Amniotic stem cell (primary cell): ENCODE measurements at places on chromosomes 3 and 15.

DNA sequence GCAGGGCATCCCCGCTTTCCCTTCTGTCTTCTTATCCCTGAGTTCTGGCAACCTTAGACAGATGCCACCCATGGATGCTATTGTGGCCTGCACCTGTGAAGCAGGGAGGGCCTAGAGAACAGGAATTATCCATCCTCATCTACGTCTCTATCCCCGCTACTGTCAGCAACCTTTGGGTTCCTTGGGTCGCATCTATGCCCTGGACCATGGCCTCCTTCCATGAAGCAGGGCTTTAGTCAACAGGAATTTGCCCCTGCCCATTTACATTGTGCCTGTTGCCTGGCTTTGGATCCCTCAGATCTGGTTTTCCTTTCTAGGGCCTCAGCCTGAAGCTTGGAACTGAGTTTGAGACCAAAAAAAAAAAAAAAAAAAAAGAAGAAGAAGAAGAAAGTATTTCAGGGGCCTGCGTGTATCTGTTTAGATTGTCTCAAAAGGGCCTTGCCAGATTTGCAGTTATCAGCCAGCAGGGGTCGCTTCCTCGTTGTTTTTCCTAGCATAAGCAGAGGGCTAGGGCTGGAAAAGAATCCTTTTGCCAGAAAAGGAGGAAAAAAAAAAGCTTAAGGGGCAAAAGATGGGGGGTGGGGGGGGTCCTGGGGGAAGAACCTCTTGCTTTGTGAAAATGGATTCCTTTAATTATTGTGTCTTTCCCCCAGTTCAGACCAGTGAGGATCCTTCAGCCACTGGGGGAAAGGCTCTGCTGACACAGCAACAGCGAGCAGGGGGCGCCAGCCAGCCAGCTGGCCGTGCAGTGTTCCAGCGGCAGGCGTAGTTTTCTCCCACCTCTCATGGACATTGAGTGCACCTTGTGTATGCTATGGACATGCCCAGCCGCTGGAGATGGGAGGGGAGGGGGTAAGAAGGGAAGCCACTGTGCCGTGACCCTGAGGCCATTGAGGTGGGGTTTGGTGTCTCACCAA, 65.7 kb upstream of the ALDH1L1 start:
- DNase-seq, result peak; percentile 22

DNA sequence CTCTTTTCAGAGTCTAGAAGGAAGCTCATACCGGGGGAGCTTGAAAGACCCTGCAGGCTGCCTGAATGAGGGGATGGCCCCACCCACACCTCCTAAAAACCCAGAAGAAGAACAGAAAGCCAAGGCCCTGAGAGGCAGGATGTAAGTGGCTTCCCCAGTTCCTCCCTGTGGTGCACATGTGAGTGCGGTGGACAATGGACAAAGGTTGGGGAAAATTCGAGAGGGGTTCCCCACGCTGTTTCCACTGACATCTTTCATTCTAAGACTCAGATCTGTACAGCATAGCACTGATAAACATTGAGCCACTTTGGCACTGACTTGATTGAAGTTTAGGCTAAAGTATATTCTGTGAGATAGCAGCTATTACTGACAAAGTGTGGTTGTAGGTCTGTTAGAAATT, 79.5 kb upstream of the UMPS start:
- no peak for DNase-seq

DNA sequence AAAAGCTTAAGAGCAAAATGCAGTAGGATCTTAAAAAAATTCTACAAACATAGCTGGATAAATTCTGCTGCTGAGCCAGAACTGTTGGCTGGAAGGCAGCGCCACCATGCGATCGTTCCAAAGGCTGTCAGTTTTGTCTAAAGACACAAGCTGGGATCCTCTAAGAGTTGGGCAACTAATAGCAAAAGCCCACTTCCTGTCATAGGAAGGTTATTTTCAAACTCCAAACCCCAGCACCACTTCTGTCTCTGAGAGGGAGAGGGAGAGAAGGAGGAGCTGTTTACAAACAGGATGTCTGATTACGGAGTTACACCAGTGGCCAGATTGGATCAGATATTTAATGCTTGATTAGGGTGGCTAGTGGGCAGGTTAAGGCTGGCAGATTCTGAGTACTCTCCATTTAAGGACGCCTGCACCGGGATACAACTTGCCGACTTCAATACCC, 44.0 kb downstream of the EIF4E3 start:
- DNase-seq, result peak; percentile 36

GRCh38 chr3:32758375-32758753, 59.4 kb upstream of the TRIM71 start:
- no peak for DNase-seq

GRCh38 chr3:5226783-5227182, 39.3 kb downstream of the EDEM1 start:
- DNase-seq, result no peak

DNA sequence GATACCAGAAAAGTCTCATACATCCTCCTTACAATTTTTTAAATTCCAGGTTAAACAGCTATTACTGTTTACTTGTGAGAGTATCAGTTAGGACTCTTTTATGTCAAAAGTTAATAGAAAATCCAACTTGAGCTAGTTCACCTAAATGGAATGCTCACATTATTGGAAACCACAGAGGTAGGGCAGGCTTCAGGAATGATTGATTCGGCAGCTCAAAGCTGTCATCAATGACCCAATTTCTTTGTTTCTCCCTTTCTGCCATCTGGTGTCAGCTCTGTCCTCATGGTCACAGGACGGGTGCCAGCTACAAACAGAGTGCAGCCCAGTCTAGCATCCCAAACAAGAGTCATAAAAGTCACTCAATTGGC, 32.2 kb downstream of the CFAP20DC start:
- DNase-seq, result no peak

GRCh38 chr3:97694876-97695275, 69.7 kb upstream of the ARL6 start:
- DNase-seq, result no peak

- DNase-seq, result no peak
These were observed 21.0 kb upstream of the ATP2B2 start for GRCh38 chr3:10526366-10526765.

GRCh38 chr3:159726231-159726964, 262.2 kb upstream of the IL12A start:
- no peak for DNase-seq

DNA sequence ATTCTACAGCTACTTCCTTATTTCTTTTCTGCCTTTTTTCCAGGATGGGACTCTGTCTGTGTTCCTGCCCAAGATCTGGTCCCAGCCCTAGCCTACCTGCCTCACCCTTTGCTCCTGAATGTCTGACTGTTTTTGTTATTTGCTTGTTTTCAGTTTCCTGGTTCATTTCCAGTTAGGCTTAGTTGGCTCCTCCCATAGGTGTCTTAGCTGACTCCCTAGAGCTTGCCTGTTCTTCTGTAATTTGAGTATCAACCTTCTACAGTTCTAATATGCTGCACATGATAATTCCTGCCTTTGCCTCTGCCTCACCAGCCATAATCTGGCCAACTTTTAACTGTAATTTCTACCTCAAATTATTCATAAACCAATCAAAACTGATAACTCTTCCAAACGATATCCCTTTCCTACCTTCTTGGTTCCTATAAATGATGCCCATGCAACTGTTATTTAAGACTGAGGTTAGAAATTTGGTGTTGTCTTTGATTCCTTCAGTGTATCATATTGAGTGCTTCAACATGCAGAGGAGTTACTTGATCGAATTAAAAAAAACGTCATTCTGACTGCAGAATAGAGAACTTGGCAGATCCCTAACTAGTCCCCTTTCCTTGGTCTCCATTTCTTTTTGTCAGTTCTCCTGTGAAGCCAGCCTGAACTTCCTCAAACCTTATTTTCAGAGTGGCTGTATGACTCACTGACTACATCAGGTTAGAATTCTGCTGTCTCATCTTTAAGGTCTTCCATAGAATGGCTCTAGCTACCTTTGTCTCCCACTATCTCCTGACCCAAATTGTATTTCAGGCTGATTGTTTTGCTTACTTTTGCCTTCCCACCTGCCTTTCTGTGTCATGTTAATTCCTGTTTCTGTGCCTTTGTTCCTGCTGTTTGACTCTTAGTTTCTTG, 8.4 kb downstream of the GOLM2 start:
- DNase-seq, result no peak

GRCh38 chr3:69932501-69932900, 67.0 kb upstream of the SAMMSON start:
- DNase-seq, result no peak

GRCh38 chr3:122392868-122393844, 9.2 kb downstream of the FAM162A start:
- peak; percentile 19 for DNase-seq

GRCh38 chr3:130823241-130823884, 70.5 kb upstream of the ATP2C1 start:
- DNase-seq, result no peak

GRCh38 chr3:150365132-150365604, 42.9 kb upstream of the TSC22D2 start:
- no peak for DNase-seq

GRCh38 chr15:68561171-68561900, 17.5 kb upstream of the CORO2B start:
- no peak for DNase-seq

- no peak for DNase-seq
These were observed 41.8 kb upstream of the ST6GAL1 start for GRCh38 chr3:186888569-186888968.

DNA sequence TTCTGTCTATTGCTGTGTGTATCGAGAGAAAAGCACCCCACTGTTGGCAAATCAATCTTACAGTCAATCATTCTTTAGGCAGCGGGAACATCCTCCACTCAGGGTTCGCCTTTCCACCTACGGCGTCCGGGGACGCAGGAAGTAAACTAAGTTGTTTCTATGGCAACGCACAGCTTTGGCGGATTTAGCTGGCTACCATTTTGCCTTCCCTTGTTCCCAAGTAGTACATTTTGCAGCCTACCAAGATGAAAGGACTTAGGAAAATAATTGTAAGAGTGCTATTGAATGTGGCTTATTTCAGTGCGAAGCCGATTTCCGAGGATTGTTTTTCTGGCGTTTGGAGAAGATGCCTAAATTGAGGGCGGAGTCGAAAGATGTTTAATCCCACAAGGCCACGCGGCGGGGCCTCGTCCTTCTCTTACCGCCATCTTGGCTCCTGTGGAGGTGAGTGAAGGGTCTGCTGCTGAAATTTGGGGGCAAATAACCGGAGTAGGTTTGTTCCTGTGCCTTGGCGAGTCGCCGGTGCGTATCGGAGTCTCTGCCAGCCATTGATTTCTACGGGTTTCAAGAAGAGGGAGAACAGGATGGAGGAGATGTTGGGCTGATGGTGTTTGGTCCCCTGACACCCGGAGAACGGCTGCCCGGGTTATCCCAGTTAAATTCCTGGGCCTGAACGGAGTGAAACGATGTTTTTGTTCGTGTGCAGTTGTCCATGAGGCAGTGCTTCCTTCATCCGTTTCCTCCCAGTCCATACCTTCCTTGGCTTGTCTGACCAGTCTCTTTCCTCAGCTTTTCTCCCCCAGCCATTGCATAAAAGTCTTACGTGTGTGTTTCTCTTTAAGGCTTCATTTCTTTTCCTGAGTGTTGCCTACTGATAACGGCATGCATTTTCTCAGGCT, at the start of gene RPL35A:
TSS of gene RPL35A (plus strand) at position 413 of the 899 bp plus-strand sequence. CDS start 778 bp downstream, outside the sequence.
- peak; percentile 96 for DNase-seq

DNA sequence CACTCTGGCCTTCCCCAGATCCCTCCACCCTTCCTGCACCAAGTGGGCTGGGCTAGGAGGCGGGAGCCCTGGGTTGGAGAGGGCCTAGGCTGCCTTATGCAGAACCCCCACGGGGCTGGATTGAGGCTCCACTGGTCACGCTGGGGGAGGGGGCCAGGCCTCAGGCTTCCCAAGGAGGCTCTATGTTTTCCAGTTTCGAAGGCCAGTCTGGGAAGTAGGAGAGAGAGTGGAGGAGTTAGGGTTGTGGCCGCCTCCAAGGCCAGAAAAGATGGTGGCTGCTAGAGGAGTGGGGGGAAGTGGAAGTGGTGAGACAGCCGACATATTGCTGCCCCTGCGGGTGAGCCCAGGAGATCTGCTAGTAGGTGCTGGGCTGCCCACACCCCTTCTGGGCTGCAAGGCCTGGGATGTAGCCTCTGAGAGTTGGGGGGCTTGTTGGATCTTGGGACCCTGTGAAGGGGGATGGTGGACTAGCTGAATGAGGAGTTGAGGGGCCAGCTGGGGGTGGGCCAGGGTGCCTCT, 1.2 kb downstream of the GNAI2 start:
- no peak for DNase-seq

- DNase-seq, result no peak
These were observed 14.5 kb upstream of the ABTB1 start for GRCh38 chr3:127658234-127658633.

DNA sequence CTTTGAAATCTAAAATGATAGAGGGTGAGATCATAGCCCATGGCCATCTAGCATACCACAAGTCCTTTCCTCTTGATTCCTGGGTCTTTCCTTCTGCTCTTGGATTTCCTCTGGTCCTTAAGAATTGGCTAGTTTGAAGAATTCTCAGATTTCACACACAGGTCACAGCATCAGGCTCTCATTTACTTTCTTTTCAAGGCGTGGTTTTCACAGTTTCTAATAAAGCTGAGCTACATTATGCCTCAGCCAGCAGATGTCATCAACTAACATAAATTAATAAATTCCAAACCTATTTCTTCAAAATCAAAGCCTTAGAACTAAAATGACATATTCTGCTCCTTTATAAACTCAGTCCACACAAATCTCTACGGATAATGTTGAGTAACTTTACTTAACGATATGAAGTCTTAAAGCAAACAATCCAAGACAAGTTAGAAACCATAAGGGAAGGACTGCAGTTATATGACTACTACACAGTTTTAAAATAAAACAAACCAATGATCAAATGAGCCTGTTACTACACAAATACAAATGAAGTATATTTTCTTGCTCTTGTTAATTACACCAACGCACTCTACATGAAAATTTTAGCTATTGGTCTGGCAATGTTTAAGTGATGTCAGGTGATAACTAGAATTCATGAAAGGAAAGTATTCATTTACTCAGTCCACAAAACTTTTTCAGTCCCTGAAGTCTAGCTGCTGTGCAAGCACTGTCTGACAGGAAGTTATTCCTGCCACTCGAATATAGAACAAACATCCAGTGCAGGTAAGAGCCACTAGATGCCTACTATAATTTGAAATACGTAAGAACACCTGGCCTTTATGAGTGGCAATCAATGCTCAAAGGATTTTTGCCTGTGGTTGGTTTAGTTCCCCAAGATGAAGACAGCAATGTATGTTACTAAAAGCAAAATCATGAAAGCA, 9.2 kb downstream of the CCDC14 start:
- DNase-seq, result no peak

DNA sequence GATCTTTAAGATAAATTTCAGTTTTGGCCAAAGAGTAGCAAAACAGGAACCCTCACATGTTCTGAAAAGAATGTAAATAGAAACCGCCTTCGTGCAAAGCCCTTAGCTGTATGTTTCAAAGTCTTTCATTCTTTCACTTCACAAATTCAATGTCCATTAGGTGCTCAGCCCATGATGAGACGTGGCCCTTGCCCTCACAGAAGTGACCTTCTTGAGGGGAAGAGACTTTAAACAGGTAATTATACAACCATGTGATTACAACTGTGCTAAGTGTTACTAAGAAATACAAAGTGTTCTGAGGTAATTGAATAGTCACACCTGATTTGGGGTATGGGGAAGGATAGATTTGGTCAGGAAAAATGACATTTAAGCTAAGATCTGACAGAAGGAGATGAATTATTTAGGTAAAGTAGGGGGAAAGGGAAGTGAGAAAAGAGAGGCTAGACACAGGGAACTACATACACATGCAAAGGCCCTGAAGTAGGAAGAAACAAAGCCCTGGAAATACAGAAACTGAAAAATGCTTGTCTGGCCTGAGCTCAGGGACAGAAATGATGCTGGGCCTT, 19.6 kb downstream of the HSPBAP1 start:
- DNase-seq, result no peak

- DNase-seq, result no peak
These were observed 229.4 kb upstream of the AZI2 start for GRCh38 chr3:28577941-28578500.
